ENCODE measurements at places on chromosomes 4 and X. TPM values are rescaled to one million over a fixed set of nuclear protein-coding genes. Genes with fewer than 3 reads are reported as not detected.

DNA sequence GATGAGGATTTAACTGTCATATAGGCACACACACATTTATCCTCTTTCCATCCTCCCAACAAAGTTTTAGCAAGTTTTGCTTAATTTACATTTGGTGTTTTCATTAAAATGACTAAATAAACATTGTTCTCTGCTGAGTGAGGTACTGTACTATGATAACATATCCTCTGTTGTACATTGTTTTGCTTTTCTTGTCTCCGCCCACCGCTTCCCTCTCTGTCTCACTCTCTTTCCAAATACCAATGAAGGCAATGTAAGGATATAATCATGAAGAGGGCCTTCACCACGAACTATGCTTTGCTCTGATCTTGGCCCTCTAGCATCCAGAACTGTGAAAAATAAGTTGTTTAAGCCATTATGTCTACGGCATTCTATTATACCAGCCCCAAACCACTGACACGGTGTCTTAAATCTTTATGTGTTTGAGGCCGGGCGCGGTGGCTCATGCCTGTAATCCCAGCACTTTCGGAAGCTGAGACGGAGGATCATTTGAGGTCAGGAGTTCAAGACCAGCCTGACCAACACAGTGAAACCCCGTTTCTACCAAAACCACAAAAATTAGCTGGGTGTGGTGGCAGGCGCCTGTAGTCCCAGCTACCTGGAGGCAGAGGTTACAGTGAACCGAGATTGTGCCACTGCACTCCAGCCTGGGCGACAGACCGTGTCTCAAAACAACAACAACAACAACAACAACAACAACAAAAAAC, 65.3 kb downstream of the HPRT1 start:
- no peak for DNase-seq

GRCh38 chr4:5797866-5798265, 86.9 kb downstream of the EVC start:
- no peak for DNase-seq

DNA sequence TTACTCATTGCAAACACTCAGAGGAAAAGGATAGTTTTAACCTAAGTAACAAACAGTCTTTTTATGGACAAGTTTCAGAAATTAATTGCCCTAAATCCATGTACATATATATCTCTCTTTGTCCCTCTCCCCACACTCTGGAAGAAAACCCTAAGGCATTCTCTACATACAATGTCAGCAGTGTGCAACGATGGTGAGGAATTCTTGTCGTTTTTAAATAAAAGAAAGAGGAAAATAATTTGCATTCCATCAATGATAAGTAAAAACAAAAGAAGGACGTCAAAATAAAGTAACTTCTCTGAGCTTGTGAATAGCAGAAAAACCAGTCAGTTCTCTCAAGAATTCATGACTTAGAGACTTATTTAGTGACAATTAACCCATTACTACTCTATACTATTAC, 550.5 kb upstream of the DIPK2B start:
- DNase-seq = no peak

- no peak for DNase-seq
Measured at GRCh38 chr4:78143634-78144033, 86.5 kb downstream of the FRAS1 start.

DNA sequence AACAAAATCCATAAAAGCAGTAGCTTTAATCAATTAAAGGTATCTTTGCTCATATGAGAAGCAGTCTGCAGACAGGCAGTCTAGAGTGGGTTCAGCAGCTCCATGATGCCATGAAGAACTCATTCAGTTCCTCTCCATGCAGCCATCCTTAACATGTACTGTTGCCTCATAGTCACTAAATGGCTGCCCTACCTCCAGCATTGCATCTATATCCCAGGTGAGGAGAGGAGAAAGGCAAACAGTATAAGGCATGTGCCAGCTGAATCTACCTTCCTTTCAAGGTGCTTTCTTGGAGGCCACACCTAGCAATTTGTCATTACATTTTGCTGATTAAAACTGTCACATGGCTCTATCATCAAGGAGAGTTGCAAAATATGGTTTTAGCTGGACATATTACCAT, 13.2 kb downstream of the CFAP99 start:
- DNase-seq = no peak

DNA sequence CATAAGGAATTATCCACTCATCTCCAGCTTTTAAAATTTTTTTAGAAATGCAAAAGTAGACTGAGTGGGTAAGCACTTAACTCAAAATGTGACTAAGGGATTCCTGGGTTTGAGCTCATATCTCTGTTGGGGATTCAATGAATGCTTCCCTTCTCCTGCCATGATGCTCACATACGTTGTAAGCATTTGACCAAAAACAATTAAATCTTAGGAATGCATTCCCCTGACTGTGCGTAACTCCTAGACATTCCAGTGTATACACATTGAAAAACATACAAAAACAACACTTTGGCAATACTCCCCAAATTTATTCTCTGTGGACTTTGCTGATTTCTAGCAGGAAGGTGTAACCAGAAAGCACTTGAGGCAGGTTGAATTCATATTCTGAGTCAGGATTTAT, 29.8 kb downstream of the SPANXA2 start:
- DNase-seq = no peak

DNA sequence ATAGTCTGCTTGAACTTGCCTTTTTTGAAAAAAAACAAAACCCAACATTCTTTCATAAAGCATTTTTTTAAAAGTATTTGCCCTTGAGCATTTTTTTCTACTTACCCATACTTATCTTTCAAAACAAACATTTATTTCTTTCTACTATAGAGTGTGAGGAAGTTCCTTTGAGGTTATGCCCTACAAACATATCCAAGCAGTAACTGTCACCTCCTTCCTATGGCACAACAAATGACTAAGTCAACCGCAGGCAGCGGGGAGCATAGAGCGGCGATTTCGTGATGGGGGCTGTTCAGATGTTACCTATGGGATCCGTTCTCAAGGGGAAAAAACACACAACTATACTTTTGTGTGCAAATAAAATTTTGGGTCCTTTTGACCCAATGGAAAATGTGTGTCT, 19.4 kb downstream of the SPRY1 start:
- no peak for DNase-seq

DNA sequence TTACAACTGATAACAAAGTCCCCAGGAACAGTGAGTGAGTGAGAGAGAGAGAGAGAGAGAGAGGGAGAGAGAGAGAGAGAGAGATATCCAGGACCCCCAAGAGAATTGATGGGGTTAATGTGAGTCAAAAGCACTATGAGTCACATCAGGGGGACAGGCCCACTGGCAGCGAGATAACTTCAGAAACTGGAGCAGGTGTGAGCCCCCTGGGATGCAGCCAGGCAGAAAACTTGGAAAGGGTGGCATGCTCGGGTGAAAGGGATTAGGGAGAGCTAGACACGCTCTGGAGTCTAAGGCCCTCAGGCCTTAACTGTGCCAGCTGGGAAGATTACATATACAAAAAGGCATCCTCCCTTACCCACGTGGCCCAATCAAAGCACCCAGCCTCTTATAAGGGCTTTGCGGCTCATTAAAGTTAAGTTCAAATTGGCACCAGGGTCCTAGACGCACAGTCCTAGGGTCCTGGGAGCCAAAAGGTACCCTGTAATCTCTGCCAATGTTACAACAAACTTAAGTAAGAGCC, 841 bp downstream of the ACOT9 start:
- peak; percentile 12 for DNase-seq

DNA sequence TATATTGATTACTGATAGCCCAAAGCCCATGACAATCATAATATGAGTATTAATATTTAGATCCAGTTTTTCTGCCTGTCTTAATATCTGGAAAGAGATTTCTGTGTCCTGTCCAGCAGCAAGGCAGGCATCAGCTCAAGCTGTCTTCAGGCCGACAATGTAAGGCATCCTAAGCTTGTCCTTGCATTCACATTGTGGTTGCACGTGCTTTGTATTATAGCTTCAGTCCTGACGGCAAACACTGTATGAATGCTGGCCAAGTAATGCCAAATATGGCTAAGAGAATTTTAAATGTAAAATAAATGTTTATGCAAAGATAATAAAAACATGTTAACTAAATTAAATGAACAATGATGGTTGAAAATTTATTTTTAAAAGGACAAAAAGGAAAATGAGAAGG, 255.7 kb upstream of the RPS6KA3 start:
- no peak for DNase-seq

DNA sequence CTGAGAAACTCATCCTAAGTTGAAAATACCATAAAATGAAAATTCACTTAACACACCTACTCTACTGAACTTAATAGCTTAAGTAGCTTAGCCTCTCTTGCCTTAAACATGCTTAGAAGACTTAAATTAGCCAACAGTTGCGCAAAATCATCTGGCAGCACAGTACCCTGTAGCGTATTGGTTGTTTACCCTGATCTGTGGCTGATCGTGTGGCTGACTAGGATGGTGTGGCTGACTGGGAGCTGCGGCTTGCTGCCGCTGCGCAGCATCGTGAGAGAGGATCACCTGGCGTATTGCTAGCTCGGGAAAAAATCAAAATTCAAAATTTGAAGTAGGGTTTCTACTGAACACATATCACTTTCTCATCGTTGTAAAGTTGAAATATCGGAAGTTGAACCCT, 6.3 kb downstream of the RUFY3 start:
- no peak for DNase-seq

GRCh38 chr4:185246453-185246852, 37.1 kb downstream of the SNX25 start:
- no peak for DNase-seq

GRCh38 chr4:23337292-23337691, 552.6 kb downstream of the PPARGC1A start:
- DNase-seq = no peak

- DNase-seq = peak; percentile 98
Measured at GRCh38 chrX:1391707-1392375, at the start of gene SLC25A6. SLC25A6 (minus strand) TSS chrX:1392113; CDS start chrX:1392009, 104 bp downstream.

GRCh38 chr4:82792912-82793649, 5.5 kb downstream of the SCD5 start:
- DNase-seq = no peak

GRCh38 chr4:152512483-152512882, 23.4 kb downstream of the FBXW7 start:
- DNase-seq = no peak

DNA sequence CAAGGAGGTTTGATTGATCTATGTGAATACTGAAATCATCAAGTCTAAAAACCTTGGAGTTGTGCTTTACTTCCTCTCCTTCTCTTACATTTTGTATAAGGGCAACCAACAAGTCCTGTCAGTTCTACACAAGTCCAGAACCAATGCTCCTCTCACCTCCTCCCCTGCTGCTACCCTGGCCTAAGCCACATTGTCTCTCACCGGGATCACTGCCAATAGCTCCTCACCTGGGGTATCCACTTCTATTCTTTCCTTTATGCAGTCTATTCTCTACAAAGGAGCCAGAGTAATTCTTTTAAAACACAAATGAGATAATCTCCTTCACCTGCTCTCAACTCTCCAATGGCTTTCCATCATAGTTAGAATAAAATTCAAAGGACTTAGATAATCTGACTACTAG, 13.3 kb upstream of the ARHGEF6 start:
- no peak for DNase-seq

- peak; percentile 92 for DNase-seq
Measured at GRCh38 chrX:154371017-154371788, 3.2 kb downstream of the FLNA start.

DNA sequence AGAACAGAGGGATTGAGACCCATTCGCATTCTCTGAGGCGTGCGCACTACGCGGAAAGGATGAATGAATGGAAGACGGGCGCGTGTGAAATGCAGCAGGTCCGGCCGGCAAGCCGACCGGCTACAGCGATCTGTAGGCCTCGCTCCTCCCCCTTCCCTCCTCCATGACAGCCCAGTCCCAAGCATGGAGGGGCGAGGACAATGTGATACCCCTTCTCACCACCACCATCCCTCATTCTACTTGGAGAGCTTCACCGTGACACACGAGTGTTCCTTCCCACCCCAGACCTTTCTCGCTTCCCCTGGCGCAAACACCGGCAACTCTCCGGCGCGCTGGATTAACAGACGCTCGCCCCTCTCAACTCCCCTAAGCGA, 815 bp downstream of the EIF4E start:
- peak; percentile 89 for DNase-seq

- DNase-seq = no peak
Measured at GRCh38 chrX:19514791-19515614, at the start of gene MAP3K15. MAP3K15 (minus strand) TSS chrX:19515508; CDS start chrX:19515261, 247 bp downstream.

- DNase-seq = no peak
Measured at GRCh38 chr4:26531491-26532116, 41.3 kb upstream of the CCKAR start.

GRCh38 chr4:164799410-164799809, 45.5 kb downstream of the SMIM31 start:
- DNase-seq = no peak

DNA sequence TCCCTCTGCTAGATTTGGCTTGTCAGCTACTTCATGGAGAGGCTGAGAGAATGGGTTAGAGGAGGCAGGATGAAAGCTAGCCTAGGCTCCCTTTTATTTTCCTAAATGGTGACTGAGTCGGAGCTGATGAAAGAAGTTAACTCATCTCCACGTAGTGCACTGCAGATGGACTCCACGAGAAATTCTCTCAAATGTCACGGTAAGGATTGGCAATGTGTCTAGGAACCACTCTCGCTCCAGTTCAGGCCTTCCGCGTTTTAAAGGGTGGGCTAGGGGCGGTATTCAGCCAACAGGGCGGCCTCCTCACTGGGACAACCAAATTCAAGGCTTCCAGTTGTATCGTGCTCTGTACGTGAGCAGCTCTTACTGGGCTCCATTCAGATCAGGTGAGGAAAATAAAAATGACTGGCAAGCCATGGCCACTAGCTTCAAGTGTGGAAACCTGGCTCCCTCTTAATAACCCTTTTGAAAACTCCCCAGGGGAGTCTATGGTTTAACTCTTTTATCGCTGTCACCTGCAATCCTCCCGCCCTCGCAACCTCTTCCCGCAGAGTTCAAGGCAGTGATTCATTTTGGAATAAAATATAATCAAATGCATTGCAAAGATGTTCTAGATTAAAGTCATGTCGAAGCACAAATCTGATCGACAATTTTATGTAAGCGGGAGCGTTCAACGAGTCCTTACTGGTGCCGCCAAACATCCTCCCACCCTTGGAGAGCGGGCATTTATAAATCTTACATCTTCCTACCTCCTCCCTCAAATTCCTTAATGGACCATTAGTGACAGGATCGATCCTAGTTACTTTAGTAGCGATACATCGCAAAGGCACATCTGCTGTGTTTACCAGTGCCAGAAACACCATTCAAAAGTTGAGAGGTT, 1.2 kb downstream of the SPOCK3 start:
- DNase-seq = no peak

DNA sequence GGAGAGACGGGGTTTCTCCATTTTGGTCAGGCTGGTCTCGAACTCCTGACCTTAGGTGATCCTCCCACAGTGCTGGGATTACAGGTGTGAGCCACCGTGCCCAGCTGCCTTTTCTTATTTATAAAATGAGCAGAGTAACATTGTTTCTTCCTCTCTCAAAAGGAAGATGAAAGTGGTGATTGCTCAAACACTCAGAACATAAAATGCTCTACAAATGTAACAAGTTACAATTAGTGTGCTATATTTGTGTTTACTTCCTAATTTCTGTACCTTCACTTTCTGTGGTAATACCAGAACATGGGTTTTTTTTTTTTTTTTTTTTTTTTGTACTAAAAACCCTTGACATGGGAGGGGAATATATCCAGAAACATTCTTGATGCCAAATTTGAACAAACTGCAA, 197.9 kb downstream of the MGST2 start:
- no peak for DNase-seq

WAS gene
- 0.43 TPM for total RNA-seq

LRCH2 gene
- 0.19 TPM for total RNA-seq

CT45A1 gene
- not detected for total RNA-seq

IL13RA1 gene
- total RNA-seq = 33.4 TPM

IL2RG gene
- 5.1 TPM for total RNA-seq

SORCS2 gene
- 1.6 TPM for total RNA-seq

All from Caco-2 (cell line).